ENCODE measurements at places on chromosomes 16 and 17. TPM values are rescaled to one million over a fixed set of nuclear protein-coding genes. Genes with fewer than 3 reads are reported as not detected.

GRCh38 chr17:39800540-39800939 is 62.8 kb downstream of the GRB7 start:
- no peaks in the 10 kb centered on the region for H3K27me3 ChIP-seq
- peak; percentile 76 for DNase-seq
- peak overlapping the region; percentile 52 for H3K27ac ChIP-seq
- peak overlapping the region; percentile 38 for H3K4me3 ChIP-seq

WNT9B gene
- total RNA-seq = not detected

TP53TG3B gene
- total RNA-seq = not detected

DNA sequence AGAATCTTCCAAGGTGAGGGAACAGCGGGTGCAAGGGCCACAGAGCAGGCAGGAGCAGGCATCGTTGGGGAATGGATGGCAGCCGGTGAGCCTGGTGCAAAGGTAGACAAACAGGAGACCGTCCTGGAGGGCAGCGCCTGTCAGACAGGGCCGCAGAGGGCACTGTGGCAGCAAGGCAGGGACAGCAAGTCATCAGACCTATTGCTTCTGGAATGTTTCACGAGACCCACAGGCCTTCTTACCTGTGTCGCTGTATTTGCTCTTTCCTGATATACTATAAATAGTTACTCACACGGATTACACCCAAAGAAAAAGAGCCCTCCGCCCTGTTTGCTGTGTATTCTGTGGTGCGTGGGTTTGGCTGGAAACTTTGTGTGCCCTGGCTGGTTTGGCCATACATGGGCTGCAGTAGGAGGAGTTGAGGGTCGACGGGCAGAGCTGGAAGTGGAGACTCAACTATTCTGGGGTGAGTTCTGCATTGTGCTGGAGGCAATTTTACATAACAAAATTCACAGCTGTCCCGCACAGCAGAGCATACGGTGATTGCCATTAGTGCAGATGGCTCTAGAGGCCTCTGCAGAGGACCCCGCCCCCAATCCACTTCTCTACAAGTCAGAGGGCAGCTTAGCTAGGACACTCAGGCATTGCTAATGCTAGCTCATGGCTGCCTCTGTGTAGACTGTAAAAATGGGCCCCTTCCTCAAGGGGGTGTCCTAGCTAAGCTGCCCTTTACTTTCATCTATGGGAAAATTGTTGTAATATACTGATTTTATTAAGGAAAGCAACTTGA is 18.6 kb upstream of the POLR3E start:
- no peaks in the 10 kb centered on the region for H3K4me1 ChIP-seq
- no peak for DNase-seq
- H3K27ac ChIP-seq = no peak overlapping the region
- no peaks in the 10 kb centered on the region for H3K27me3 ChIP-seq
- peaks cover 30% of the 10 kb centered on the region for H3K36me3 ChIP-seq

TMEM235 gene
- not detected for total RNA-seq

DNA sequence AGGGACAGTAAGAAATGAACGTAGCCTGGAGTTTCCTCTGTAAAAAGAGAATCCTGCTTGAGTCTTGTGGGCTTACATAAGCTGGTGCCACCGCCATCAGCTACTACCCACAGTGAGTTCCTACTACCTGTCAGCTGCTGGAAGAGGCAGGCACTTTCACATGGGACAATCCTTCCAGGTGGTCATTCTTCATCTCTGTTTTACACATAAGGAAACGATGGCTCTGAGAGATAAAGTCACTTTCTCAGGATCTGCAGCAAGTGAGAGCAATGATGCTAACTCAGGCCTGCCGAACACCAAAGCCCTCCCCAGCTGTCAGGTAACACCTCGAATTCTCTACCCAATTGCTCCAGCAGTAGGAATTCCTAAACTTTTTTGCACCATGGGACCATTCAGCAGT is 26.6 kb downstream of the PIK3R5 start:
- H3K27ac ChIP-seq = peak overlapping the region; percentile 65
- H3K27me3 ChIP-seq = no peaks in the 10 kb centered on the region
- H3K4me3 ChIP-seq = no peak overlapping the region
- H3K36me3 ChIP-seq = peaks cover 5% of the 10 kb centered on the region

DNA sequence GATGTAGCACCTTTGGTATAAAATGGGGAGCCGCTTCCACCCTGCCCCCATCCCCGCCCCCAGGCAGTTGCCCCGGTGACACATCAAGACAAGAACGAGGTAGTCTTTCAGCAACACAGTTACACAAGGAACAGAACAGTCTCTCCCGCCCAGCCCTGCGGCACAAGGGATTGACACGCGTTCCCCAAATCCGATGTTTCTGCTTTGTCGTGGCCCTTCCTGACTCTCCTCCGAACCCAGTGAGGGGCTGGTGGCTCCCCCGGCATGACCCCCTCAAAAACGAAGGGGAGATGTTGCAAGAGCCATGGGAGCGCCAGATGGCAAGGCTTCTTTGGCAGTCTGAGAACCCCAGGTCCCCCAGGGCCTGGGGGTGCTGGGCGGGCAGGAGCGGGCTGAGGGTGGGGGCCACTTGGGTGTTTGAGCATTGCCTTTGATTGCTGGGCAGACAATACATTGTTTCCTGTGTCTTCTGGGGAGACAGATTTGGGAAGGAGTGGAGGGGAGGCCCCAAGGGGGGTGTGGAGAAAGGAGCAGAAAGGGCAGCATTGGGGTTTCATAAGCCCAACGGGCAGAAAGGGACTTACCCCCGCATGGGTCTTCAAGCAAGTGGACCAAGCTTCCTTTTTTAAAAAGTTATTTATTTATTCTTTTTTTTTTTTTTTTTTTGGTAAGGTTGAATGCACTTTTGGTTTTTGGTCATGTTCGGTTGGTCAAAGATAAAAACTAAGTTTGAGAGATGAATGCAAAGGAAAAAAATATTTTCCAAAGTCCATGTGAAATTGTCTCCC is 16.6 kb downstream of the COL1A1 start:
- H3K27ac ChIP-seq = no peak overlapping the region
- H3K36me3 ChIP-seq = no peaks in the 10 kb centered on the region
- H3K27me3 ChIP-seq = no peaks in the 10 kb centered on the region
- peaks cover 7% of the 10 kb centered on the region for H3K4me1 ChIP-seq
- DNase-seq = no peak

GRCh38 chr16:62404842-62405611 is 368.8 kb upstream of the CDH8 start:
- DNase-seq = no peak
- no peak overlapping the region for H3K4me3 ChIP-seq
- H3K36me3 ChIP-seq = no peaks in the 10 kb centered on the region
- no peaks in the 10 kb centered on the region for H3K4me1 ChIP-seq
- H3K27ac ChIP-seq = no peak overlapping the region
- no peaks in the 10 kb centered on the region for H3K27me3 ChIP-seq

GRCh38 chr16:24999856-25000461 is 15.2 kb downstream of the ARHGAP17 start:
- H3K27me3 ChIP-seq = no peaks in the 10 kb centered on the region
- peaks cover 4% of the 10 kb centered on the region for H3K36me3 ChIP-seq
- no peaks in the 10 kb centered on the region for H3K4me1 ChIP-seq
- H3K4me3 ChIP-seq = no peak overlapping the region
- no peak for DNase-seq

GRCh38 chr16:61324044-61324443 is 712.2 kb downstream of the CDH8 start:
- no peaks in the 10 kb centered on the region for H3K36me3 ChIP-seq
- DNase-seq = no peak
- no peaks in the 10 kb centered on the region for H3K27me3 ChIP-seq
- no peak overlapping the region for H3K4me3 ChIP-seq

DNA sequence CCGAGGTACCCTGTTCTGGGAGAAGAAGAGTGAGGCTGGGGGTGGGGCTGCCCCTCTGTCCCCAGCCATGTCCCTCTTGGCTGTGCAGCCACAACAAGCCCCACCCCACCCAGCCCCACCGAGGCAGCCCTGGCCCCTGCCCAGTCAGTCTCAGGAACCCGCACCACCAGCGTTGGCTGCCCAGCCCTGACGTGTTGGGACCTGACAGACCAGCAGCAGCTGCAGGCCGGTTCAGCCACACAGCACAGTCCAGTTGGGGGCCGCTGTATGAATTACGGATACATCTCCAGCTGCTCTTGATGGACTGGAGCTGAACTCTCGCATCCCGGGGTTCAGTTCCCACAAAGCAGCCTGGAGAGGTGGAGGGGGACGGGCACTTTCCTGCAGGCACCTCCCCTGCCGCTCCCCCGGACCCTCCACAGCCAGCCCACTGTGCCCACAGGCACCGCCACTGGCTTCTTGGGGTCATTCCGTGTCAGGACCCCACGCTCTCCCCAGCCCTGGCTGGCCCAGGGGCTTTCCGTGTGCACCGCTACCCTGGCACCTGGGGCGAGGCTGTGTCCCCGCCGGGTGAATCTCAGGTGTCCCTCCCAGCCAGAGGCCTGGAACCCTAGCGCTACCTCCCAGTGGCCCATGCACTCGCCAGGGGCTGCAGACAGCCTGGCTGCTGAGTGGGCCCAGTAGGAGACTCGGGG is 7.1 kb downstream of the CDH15 start:
- no peaks in the 10 kb centered on the region for H3K4me1 ChIP-seq
- H3K4me3 ChIP-seq = no peak overlapping the region

CDH11 gene
- not detected for total RNA-seq

AXIN1 gene
- total RNA-seq = 37.5 TPM

OSBPL7 gene
- 41.4 TPM for total RNA-seq

DNA sequence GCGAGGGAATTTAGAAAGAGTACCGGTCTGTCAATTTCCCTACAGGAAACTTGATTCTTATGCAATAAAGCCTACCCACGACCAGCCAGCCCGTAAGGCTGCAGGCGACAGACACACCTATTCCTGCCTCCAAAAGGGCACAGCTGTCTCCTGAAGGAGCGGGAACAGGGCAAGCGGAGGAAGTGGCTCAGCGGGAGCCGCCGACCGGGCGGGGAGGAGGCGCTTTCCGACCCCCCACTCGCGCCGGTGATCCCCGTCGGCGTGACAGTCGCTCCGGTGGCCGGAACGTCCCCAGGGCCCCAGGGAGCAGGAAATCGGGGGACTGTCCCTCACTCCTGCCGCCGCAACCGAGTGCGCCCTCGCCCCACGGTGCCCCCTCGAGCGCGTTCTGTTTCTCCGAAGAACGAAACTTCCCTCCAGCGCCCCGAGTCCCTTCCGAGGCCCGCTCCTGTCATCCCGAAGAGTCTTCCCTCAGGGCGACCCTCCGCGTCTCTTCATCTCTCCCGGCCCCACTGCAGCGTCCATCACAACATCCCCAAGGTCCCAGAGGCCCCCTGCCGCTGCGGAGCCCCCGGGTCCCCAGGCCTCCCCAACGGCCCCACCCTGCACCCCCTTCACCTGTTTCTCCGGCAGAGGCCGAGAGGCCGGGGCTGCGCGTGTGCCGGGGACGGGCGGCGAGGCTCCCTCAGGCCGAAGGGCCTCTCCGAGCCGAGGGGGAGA is 421 bp downstream of the STAT3 start:
- peak; percentile 40 for DNase-seq
- H3K4me3 ChIP-seq = peak overlapping the region; percentile 65
- H3K27ac ChIP-seq = peak overlapping the region; percentile 94
- peaks cover 7% of the 10 kb centered on the region for H3K36me3 ChIP-seq
- peaks cover 20% of the 10 kb centered on the region for H3K4me1 ChIP-seq
- no peaks in the 10 kb centered on the region for H3K27me3 ChIP-seq

SEPTIN12 gene
- not detected for total RNA-seq

KRTAP9-2 gene
- total RNA-seq = not detected

GRCh38 chr17:45689451-45689850 is 94.7 kb upstream of the CRHR1 start:
- no peaks in the 10 kb centered on the region for H3K36me3 ChIP-seq
- no peaks in the 10 kb centered on the region for H3K4me1 ChIP-seq
- DNase-seq = no peak
- H3K27me3 ChIP-seq = no peaks in the 10 kb centered on the region

GRCh38 chr16:69435977-69436820 is 11.8 kb downstream of the CYB5B start:
- H3K4me1 ChIP-seq = no peaks in the 10 kb centered on the region
- H3K27me3 ChIP-seq = no peaks in the 10 kb centered on the region
- peaks cover 28% of the 10 kb centered on the region for H3K36me3 ChIP-seq
- no peak overlapping the region for H3K4me3 ChIP-seq
- no peak overlapping the region for H3K27ac ChIP-seq
- no peak for DNase-seq

DNA sequence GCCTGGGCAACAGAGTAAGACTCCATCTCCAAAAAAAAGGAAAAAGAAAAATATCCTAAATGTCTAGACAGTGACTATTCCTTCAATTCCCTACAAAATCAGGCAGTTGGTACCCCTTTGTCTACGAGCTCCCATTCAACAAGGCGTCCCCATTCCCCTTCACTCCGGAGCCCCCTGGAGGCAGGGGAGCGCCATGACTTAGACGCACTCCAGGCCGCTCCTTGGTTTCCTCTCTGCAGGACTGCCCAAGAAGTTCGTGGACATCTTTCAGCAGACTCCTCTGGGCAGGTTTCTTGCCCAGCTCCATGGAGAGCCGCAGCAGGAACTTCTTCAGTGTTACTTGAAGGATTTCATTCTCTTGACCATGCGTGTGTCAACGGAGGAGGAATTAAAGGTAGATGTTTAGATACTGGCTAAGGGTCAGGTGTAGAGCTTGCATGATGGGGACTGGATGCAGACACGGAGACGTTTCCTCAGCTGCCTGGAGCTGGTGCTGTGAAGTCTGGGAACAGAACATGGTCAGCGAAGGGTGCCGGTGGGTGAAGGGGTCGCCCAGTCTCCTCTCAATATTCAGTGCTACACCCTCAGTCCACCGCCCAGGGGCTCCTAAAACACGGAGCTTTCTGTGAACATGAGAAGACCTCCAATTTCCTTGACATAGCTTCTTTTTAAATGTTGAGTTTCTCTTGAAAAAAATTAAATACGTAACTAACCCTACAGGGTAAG is 53.3 kb upstream of the ENDOV start:
- H3K4me1 ChIP-seq = no peaks in the 10 kb centered on the region
- DNase-seq = no peak
- H3K36me3 ChIP-seq = peaks cover 97% of the 10 kb centered on the region
- H3K27me3 ChIP-seq = no peaks in the 10 kb centered on the region
- H3K27ac ChIP-seq = no peak overlapping the region
- H3K4me3 ChIP-seq = no peak overlapping the region

CBFA2T3 gene
- 5.9 TPM for total RNA-seq

- no peak overlapping the region for H3K27ac ChIP-seq
- no peaks in the 10 kb centered on the region for H3K27me3 ChIP-seq
- H3K4me3 ChIP-seq = no peak overlapping the region
- DNase-seq = no peak
Observed at GRCh38 chr16:9330095-9330494, 238.7 kb downstream of the HAPSTR1 start.

All from naive thymus-derived CD4-positive, alpha-beta T cell (primary cell).